ENCODE measurements at places on chromosomes 7 and 10.

GRCh38 chr7:22378199-22378980 lies 21.4 kb upstream of the RAPGEF5 start:
- no peak for DNase-seq

- no peak for DNase-seq
Observed at GRCh38 chr7:77454802-77455201, 38.7 kb upstream of the GSAP start.

DNA sequence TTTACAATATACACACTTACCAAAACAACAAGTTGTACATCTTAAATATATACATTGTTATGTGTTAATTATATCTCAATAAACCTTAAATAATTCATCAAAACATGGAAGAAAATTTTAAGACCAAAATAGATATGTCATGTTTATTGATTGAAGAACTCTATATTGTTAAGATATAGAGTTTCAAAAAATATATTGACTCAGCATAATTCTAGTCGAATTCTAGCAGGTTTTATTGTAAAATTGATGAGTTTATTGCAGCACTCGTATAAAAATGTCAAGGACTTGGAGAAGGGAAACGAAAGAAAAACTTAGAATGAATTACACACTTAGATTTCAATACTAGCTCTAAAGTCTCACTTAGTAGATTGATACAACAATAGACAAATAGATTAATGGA lies 575.4 kb upstream of the SORCS1 start:
- no peak for DNase-seq

GRCh38 chr10:9786101-9786500 lies 1231.6 kb upstream of the CELF2 start:
- no peak for DNase-seq

- peak; percentile 84 for DNase-seq
Observed at GRCh38 chr7:99109108-99110051, 34.5 kb downstream of the SMURF1 start.

DNA sequence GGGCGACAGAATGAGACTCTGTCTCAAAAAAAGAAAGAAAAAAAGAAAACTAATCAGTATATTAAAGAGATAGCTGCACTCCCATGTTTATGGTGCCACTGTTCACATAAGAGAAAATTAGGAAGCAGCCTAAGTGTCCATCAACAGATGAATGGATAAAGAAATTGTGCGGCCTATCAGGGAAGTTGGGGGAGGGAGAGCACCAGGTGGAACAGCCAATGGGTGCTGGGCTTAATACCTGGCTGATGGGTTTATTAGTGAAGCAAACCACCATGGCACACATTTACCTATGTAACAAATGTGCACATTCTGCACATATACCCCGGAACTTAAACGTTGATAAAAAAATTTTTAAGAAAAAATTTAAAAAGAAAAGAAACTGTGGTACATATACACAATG lies 9.0 kb upstream of the PRRT4 start:
- no peak for DNase-seq

- no peak for DNase-seq
Observed at GRCh38 chr10:110522365-110522988, 24.8 kb downstream of the DUSP5 start.

DNA sequence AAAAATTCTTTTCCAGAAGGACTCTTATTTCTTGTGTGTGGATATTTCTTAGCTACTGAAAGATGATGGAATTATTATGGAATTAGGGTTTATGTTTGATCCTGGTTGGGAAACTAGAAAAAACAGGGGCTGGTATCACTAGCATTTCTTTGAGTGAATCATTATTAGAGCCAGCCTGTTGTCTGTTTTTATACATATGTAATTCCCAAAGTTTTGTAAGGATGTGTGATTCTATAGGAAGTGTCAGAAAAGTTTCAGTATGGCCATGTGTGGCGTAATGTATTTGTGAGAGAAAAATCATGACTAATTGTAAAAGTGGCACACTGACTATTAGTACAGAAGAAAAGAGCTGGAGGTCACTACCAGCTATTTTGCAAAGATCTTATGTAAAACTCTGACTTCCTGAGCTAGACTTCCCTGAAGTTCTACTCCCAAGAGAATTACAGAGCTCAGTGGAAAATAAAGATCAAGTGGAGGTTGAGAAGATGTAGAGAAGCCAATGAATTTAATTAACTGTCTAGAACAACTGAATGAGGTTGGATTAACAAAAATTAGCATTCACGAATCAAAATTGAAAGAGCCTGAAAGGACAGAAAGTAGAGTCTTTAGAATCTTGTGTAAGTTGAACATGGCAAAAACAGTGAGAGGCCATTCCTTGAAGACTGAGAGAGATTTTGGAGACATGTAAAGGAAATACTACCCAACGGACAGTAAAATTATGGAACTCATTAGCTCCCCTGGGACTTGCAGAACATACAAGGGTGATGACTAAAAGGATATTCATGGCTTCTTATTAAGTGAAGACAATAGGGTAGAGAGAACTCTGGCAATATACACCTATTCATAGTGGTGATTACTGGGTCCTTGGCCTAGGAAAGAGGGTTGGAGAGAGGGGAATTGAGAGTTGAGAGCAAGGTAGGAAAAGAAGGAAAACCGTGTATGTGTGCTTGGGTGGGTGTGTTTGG lies 12.5 kb downstream of the ZNF365 start:
- DNase-seq: no peak

DNA sequence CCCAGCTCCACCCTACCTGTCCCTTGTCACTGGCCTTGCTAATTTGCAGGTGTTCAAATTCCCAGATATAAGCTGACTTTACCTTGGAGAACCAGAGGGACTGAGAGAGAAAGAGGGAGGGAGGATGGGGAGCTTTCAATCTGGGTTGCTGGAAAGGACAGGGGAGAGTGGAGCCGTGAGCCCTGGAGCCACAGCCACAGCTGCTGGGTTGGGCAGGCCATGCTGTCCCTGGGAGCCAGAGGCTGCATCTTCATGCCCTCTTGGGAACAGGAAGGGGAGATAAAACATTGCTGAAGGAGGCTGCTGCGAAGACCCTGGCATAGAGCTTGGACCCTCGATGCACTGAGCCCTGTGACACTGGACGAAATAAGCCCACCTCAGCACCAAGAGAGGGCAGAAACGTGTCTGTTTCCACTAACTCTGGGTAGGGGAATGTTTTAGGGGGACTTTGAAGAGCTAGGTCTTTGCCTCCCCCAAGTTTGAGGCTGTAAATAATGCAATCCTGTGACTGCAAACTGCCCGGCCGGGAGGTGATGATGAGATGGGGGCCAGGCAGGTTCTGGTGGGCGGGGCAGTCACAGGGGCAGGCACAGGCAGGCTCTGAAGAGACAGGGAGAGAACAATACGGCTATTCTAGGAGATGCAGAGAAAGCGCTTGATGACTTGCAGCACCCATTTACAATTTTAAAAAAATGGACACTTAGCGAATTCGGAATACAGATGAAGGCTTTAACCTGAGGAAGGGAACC lies 5.8 kb upstream of the JAKMIP3 start:
- no peak for DNase-seq

- peak; percentile 59 for DNase-seq
Observed at GRCh38 chr7:4203626-4204512, 478.2 kb upstream of the FOXK1 start.

DNA sequence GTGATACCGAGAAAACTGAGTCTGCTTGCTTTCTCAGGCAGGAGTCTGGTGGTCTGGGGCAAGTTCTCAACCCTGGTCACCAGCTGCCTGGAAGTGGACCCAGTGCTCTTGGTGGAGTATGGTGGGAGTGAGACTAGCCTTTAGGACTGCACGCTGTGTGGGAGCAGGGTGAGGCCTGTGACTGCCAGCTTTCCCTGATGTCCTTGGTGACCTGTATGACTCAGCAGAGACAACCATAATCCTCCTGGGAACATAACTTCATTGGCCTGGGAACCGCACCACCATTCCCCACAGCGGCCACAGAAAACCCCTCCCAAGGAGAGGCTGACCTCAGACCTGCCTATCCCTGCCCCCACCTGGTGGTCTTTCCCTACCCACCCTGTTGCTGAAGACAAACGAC lies 139.5 kb upstream of the CHRM2 start:
- DNase-seq: no peak

- DNase-seq: no peak
Observed at GRCh38 chr10:34462056-34462455, 353.0 kb downstream of the PARD3 start.

DNA sequence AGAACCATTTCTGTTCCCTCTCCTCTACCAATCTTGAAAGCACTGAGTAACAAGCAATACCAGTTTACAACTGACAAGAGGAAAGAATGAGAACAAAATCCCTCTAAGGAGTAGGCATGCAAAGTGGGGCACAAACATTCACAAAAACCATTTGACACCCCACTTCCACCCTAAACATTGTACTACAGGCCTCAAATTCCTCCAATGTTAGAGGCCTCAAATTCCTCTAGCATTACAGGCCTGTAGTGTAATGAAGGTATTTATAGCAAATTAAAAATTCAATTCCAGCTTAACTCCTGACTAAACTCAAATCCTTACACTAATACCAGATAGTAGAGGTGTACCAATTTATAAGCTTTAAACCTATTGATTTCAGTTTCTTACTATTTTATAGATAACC lies 85.4 kb downstream of the SIRT1 start:
- DNase-seq: no peak

DNA sequence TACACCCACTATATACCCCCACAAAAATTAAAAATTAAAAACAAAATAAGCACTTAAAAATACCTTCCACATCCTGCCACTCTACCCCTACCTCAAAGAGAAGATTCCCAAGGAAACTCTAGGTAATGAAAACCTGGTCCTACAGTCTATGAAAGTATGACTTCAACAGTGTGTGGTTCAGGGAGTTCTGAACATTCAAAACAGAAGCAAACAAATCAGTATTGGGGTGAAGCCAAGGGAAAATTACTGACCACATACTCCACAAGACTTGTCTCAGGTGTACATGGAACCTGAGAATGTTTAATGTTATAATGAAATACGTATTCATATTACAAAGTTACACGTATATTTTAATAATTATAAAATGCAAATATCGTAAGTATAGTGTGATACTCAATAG lies 20.3 kb upstream of the LIPM start:
- no peak for DNase-seq

GRCh38 chr7:155584763-155585531 lies 38.6 kb upstream of the CNPY1 start:
- DNase-seq: peak; percentile 54

DNA sequence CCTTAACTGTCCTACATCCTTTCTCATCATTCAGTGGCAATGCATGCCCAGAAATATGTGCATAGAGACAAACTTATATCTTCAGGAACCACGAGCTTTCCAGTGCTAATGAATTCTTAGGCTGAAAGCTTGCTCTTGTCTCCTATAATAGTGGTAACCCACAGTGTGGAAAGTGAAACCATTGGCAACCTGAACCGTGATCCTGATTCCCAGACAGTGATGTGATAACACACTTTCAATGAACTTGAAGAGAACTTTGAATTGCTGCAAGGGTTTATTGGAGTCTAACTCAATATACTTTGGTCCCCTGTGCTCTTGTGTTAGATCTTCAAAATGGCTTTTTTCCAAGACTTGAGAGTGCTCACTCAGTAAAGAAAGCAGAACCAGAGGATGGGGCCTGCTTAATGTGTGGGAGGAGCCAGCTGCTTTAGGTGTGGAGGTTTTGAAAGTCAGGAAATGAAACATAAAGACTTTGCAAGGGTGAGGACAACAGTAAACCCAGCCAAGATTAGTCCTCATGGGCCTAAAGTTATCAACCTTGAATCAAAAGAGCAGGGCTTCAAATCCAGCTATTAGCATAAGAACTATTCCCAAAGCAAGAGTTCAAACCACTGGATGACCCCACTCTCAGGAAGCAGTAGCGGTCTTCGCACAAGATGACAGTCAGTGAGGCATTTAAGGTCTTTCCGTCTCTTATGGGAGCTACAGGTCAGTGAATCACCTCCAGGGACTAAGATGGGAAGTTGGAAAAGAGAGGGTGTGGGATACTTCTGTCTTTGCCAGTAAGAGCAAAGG lies 332.4 kb upstream of the NRP1 start:
- no peak for DNase-seq

Data from NCI-H1694 (cell line).